ENCODE measurements at places on chromosomes 5 and 9.

- DNase-seq = no peak
Measured at GRCh38 chr5:113950186-113950585, 411.7 kb upstream of the KCNN2 start.

GRCh38 chr5:116453988-116454411 lies 120.6 kb downstream of the SEMA6A start:
- DNase-seq = no peak

- DNase-seq = no peak
Measured at GRCh38 chr5:147989239-147989638, 74.5 kb upstream of the SPINK5 start.

GRCh38 chr5:18675041-18675440 lies 1040.8 kb downstream of the TAF11L14 start:
- DNase-seq = no peak

DNA sequence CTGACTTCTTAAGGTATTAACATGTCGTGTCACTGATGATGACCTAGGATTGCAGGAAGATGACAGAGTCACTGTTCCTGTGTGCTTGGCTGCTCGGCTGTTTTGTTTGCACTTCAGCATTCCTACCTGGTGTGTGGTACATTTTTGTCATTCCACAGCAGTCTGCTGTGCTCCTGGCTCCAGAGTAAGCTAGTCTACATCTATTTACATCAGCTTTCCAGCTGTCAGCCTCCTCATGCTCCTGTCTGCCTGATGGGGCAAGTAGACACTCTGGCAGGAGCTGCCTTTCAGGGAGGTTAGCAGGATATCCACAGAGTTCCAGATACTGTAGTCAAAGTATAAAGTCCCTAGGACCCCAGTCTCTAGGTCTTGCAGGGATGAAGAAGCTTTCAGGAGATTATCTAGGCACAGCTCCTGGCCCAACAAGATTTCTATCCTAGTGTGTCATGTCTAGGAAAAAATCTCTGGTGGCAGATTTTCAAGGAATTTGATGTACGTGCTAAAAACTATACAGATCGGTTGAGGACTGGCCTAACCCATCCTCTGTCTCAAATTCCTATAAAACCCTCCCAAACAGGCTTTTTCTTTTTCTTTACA lies 28.4 kb downstream of the RUSC2 start:
- peak; percentile 83 for DNase-seq

GRCh38 chr9:70020991-70021571 lies 22.6 kb upstream of the MAMDC2 start:
- DNase-seq = no peak

- peak; percentile 40 for DNase-seq
Measured at GRCh38 chr5:142601432-142601831, 84.5 kb downstream of the FGF1 start.

GRCh38 chr9:128637656-128638055 lies 19.0 kb downstream of the DYNC2I2 start:
- DNase-seq = no peak

DNA sequence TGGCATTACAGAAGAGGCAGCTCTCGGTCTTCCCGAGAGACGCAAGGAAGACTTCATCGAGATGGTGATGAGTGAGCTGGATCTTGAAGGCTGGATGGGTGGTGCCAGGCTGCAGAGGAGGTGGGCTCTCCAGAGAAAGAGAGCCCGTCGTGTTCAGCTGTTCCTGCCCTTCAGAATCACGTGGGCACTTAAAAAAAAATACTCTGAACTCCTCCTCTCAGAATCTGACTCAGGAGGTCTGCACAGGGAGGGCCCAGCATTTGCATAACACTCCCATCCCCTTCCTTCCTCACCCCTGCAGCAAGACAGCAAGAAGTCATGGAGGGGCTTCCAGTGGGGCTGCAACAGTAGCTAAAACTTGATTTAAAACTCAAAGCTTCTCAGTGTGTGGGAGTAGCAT lies 203.0 kb downstream of the ATPSCKMT start:
- DNase-seq = no peak

DNA sequence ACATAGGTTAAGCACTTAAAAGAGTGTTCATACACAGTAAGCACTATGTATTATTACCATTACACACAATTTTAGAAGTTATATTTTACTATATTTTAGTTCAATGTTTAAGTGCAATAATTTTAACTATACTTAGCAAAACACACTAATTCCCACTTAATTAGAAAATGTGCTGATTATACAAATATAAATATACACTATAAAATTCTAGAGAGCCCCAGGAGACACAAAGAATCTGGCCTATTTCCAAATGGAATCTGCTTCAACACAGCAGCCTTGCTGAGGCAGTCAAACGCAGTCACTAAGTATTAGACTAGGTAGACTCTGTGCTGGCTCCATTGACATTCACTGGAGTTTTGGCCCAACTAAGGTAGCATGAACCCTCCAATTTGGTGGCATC lies 160.9 kb downstream of the CETN3 start:
- no peak for DNase-seq

- DNase-seq = peak; percentile 78
Measured at GRCh38 chr5:34684281-34684979, 28.3 kb downstream of the RAI14 start.

- no peak for DNase-seq
Measured at GRCh38 chr9:107226421-107226820, 56.7 kb upstream of the RAD23B start.

DNA sequence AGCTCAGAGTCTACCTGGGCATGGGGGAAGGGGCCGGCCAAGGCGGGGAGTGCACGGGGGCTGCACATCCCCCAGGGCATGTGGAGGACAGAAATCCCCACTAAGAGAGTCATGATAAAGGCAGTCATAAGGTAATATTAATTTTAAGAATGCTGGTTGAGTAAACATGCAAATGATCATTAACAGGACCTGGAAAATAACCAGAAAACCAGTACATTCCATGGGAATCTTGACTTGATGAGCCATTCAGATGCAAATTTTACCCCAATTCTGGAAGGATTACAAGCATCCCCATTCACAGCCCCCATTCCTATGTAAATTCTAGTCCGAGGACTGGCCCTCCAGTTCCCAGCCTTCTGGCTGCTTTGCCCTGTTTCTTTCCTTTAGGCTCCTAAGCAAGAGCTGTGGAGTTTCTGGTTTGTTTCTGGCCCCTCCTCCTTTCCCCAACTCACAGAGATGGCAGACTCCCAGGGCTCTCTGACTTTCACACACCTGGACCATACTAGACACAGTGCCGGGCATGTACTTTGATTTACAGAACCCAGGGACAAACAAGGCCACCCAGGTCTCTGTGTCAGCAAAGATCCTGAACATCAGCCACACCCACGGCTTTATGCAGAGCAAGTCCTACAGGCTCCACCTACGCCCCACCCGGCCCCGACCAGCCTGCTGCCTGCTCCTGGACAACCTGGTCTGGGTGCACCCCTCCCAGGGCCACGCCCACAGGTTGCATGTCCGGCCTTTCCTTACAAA lies 62.7 kb downstream of the SEMA4D start:
- DNase-seq = peak; percentile 77
